ENCODE measurements at places on chromosomes 4 and X.

DNA sequence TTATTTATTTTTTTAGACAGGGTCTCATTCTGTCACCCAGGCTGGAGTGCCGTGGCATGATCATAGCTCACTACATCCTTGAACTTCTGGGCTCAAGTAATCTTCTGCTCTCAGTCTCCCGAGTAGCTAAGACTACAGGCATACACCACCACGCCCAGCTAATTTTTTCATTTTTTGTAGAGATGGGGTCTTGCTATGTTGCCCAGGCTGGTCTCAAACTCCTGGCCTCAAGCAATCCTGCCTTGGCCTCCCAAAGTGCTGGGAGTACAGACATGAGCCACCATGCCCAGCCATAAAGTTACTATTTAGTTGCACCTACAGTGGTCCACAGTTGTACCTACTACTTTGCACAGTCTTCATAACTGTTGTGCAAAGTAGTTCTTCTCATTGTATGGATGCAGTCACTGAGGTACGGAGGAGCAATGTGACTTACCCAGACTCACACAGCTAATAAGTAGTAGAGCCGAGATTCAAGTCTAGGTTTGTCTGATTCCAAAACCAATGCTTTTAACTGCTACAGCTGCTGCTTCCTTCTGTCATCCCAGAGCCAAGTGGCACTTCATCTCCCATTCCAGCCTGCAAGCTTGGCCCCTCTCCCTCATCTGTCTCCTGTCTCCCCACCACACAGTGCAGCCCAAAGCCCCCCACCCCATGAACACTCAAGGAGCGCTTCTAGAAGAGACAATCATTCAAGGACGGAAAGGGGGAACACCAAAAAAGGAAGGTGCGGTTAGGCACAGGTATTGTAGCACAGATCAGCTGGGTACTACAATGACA is 24.0 kb upstream of the IQSEC2 start:
- no peak for DNase-seq

DNA sequence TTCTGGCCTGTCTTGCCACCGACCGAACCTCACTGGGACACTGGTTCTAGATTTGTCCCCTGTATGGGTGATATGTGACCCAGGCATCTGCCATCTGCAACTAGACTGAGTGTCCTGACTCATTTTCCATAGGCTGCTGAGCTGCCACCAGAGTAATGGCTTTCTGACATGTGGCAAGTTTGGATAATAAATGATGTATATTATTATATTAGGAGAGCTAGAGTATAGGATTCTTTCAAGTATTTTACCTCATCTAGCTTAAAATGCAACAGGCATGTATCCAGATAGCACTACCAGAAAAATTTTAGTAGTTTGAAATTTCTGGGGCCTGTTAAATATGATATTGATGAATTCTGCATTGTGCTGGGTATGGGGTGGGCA is 15.8 kb upstream of the PGRMC2 start:
- no peak for DNase-seq

GRCh38 chr4:123488916-123489315 is 92.3 kb downstream of the SPRY1 start:
- no peak for DNase-seq

DNA sequence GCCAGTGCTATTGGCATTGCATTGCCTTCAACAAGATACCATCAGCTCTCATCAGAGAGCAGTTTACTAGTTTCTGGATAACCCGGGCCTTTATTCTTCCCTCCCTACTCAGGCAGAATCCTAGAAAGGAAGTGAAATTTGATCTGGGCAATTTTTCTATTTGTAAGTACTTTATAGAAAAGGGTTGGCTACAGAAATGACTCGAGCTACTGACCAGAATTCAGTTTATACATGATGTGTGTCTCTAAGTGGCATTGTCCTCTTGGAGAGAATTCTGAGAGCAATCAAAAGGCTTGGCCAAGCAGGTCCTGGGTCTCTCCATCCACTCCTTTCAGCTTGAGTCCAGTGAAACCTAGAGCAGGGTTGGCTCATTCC is 192.7 kb upstream of the LEF1 start:
- DNase-seq: no peak

DNA sequence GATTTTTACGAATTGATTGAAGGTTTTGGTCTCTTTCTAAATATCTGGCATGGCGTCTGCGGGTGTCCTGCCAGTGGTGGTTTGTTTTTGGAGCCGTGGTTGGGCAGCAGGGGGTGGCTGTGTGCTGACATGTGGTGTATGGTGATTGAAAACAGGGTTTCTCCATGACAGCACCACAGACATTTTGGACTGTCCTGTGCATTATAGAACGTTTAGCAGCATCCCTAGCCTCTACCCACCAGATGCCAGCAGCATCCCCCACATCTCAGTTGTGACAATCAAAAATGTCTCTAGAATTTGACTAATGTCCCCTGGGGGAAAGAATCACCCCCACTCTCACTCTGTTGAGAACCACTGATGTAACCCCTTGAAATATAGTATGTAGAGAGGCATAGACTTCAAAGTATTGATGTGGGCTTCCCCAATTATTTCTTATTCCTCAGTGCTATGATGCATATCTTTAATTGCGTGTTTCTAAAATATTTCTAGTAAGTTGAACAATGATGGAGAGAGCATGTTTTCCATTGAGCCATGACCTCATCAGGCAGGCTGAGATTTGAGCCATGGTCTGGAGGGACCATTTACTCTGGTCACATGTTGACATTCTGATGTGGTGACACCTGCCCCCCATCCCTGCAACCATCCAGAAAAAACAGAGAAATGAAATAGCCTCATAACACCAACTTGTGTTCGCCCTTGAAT is 77.4 kb upstream of the MID1 start:
- no peak for DNase-seq

DNA sequence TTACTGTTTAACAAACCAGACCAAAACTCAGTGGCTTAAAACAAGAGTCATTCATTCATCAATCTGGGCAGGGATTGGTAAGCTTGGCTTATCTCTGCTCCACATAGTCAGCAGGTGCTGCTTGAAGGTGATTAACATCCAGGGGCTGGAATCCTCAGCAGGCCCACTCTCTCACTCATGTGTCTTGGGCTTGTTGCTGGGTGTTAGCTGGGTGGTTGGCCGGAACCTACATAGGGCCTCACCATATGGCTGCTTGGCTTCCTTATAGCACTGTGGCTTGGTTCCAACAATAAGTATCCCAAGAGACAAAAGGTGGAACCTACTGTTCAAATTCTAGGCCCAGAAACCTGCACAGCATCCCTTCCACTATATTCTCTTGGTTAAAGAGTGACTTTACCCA is 125.0 kb downstream of the RASGEF1B start:
- no peak for DNase-seq

DNA sequence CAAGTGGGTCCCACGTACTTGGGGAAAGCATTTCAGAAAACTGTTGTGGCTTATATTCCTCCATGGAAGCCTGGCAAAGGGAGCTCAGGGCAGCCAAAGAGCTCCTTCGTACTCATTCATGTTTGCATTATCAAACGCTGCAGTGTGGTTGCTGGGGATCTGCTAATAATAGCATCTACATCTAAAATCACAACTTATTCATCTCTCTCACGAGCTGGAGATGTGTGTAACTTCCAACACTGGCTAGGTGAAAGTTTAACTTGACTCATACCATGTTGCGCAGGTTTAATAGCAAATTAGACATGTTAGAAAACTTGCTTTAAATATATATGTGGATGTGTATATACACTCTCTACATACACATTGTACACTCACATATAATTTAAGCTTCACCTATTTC is 415.1 kb downstream of the AFF2 start:
- DNase-seq: no peak

DNA sequence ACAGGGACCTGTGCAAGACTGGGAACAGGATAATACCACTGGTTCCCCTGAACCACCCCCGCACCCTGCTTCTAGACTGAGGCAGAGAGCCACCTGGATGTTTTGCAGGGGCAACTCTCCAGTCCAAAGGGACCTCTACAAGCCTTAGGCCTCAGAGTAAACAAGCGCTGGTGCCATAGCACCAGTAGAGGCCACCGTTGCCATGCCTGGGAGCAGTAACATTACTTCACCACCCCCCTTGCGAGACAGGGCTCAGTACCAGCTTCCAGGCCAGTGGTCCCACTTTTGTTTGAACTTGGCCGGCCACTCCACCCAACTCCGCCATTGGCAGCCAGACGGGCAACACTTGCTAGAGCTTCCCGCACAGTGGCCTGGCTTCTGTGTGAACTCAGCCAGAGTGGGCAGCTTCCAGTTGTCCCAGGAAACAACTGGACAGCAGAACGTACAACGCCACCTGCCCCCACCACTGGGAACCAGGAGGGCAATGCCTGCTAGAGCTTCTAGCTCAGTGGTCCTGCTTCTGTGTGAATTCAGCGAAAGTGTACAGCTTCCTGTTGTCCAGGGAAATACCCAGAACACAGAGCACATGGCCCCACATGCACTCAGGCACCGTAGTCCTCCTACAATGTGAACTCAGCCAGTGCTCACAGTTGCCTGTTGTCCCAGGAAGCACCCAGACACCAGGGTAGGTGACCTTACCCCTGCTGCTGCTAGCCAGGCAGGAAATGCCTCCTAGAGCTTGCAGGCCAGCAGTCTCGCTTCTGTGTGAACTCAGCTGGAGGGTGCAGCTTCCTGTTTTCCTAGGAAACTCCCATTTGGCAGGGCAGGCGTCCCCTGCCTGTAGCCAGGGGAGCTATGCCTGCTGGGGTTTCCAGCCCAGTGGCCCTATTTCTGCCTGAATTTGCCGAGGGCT is 39.9 kb upstream of the PCDH19 start:
- DNase-seq: no peak

DNA sequence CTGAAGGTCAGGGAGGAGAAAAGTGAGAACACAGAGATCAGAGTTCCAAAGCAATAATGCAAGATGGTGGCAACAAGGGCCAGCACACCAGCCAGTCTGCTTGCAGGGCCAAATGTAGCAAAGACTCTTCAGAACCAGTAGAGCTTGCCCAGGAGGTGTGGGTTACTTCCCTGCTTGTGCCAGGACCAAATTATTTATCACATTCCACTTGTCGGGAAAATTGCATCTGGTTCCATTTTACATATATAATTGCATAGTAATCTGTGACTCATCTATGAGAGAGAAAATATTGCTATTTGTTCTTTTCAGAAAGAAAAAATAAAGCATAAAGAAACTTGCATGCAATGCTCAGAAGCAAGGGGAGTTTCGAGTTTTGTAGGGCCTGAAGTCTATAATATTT is 41.4 kb downstream of the MAML3 start:
- no peak for DNase-seq

- no peak for DNase-seq
Measured at GRCh38 chr4:100469555-100469954, 48.3 kb downstream of the EMCN start.

- DNase-seq: no peak
Measured at GRCh38 chrX:122584981-122585380, 599.1 kb upstream of the GRIA3 start.

DNA sequence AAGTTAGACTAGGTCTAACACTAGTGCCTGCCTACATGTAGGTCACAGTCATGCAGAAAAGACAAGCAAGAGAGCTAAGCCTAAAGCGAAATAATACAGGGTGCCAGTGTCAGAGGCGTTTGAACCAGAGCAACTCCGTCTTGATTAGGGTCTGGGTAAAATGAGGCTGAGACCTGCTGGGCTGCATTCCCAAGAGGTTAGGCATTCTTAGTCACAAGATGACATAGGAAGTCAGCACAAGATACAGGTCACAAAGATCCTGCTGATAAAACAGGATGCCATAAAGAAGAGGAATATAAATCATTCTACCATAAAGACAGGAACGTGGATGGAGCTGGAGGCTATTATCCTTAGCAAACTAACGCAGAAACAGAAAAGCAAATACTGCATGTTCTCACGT is 120.9 kb downstream of the BEND2 start:
- DNase-seq: no peak

DNA sequence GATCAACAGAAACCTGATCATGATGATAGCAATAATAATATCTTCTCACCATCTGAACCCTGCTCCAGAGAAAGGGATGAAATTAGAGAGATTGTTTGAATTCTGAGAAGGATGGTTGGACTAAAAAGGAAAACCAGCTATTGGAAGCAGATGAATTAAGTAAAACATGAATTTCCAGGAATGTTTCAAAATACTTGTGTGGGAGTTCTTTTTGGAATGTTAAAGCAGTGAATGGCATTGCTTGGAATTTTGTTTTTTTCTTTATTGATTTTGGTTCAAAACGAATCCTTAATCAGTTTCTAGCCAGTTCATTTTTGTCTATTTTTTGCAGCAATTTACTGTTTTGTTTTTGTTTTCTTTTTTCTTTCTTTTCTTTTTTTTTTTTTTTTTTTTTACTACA is 150.3 kb downstream of the NHS start:
- no peak for DNase-seq

DNA sequence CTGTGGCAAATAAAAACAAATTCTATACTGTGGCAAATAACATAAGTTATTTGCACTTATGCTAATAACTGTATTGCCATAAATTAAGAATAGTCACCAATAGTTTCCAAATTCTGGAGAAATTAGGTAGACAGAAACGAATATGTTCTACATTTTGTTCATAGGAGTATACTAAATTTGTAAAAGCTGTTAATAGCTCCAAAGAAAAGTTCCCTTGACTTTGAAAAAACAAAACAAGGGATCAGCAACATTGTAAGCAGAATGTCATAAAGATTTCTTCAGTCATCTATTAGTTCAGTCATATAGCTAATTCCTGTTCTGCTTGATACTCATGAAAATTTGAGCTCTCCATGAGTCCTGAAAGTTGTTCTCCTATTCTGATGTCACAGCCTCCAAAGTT is 1472.8 kb downstream of the C4orf33 start:
- DNase-seq: no peak

DNA sequence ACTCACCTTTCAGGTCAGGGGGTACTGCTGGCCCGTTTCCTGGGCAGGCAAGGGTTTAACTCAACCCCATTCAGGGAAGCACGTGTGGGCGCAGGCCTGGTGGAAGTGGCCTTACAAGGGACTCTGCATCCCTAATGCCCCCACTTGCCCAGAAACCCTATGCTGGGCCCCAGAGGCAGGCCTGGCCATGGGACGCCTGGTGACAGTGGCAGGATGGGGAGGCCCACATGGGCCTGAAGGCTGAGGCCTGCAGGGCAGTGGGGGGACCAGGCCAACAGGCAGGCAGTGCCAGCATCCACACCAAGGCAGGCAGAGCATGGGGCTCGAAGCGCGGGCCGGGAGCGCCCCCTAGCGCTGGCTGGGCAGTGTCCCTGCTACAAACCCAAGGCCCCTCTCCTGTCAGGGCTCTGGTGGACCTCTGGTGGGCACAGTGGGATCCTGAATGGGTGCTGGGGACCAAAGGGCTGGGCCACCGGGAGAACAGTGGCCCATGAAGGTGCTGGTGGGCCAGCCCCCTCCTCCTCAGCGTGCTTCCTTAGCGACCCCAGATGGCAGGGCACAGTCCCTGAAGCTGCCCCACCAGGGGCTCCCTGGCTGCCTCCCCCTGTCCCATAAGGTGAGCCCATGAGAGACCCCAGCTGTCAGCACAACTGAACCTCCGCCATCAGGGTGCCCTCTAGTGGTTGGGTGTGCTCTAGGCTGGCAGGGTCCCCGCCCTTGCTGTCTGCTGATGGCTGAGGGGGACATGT is 16.8 kb downstream of the FGFR3 start:
- DNase-seq: peak; percentile 53
